ENCODE measurements at places on chromosomes 12 and 14.

GRCh38 chr14:35034440-35034833, 11.6 kb upstream of the FAM177A1 start:
- DNase-seq = no peak

DNA sequence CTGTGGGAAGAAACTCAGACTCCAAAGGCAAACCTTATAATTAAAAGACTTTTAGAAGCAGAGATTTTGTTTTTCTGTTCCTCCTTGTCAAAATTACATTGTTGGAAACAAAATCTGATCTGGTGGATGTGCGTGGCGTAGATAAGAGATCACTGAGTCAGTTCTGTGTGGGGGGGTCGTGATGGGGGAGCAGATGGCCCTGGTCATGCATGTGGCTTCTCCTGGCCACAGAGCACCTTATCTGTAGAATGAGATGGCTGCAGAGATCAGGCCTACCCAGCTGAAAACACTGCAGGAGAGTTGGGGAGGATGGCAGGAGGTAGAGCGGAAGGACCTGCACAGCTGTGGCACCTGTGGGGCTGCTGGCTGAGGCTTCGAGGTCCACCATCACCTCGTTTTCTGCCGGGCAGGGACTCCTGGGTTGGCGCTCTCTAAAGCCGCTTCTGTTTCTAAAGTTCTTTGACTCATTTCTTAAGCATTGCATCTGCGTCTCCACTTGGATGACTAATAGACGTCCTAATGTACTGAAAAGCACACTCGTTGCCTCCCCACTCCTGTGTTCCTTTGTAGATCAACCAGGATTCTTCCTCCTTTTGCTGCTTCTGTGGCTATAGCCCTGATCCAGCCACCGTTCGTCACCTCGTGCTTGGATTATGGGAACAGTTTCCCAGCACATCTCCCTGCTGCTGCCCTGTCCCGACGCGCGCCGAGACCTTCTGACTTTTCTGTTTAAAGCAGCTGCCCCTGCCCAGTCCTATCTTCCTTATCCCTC, 93.4 kb downstream of the TSPAN9 start:
- DNase-seq = no peak

DNA sequence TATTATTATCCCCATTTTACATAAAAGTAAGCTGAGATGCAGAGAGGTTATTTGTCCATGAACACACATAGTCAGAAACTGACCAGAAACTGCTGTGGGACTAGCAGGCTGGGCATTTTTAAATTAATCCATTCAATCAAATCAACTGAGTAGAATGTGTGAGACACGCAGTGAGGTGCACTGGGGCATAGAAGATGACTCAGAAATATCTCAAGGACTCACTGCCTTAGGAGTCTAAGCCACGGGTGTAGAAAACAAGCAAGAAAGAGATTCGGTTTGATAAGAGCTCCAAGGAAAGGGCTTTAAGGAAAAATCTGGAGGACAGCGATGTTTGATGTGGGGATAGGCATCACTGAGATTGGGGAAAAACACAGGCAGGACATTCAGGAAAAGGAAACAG, 127.8 kb downstream of the ANO2 start:
- no peak for DNase-seq

GRCh38 chr12:22271023-22271422, 63.5 kb downstream of the ST8SIA1 start:
- no peak for DNase-seq

- DNase-seq = no peak
These were observed 208.5 kb downstream of the SLC41A2 start for GRCh38 chr12:104749545-104749944.
